Activated T-helper 1 cell treated with Interleukin-2 at 50 U/mL for 16 hours (primary cell): ENCODE measurements at places on chromosomes 7 and 10.

GRCh38 chr7:726854-727103, 280 bp downstream of the DNAAF5 start:
- no peak for DNase-seq

GRCh38 chr7:84939888-84940287, 247.0 kb downstream of the SEMA3D start:
- no peak for DNase-seq

GRCh38 chr7:34451923-34452322, 206.1 kb upstream of the NPSR1 start:
- DNase-seq: no peak

DNA sequence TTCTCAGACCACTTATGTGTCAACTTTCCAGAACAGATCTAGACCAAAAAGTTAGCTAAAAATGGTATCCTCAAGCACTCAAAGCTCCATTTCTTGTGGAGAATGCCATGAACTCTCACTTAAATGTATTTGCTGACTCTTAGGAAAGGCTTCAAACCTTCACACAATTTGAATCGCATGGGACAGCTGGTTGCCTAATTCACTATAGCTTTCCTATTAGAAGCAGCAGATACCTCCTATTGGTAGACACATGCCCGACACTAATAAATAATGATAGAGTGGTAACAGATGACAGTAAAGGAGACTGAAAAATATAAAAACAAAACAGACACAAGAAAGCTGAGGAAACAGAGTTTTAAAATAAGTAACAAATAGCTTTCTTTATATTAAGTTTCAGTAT, 818.5 kb downstream of the XPNPEP1 start:
- DNase-seq: no peak

DNA sequence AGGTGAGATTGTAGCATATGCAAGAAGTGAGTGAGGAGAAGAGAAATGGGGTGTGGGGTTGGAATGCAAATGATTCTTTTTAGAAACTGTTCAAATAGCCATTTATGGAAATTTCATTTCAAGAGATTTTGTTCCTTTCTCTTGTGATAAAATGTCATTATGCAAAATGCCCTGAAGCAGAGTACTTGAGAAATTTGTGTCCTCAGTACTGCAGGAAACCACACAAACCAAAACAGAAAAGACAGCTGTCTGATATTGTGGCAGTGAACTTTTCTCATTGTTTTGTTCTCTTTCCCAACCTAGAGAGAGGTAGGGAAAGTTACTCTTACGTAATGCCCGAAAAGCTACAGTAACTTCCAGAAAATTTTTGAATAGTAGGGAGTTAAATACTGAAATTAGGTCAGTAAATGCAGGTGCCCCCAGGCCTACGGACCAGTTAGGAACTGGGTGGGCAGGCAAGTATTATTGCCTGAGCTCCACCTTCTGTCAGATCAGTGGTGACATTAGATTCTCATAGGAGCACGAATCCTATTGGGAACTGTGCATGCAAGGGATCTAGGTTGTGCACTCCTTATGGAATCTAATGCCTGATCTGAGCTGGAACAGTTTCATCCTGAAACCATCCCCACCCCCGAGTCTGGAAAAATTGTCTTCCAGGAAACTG, 34.0 kb downstream of the DLD start:
- DNase-seq: no peak

- no peak for DNase-seq
These were observed 557 bp upstream of the LSM8 start for GRCh38 chr7:118183428-118183785.
